HuH-7.5 (cell line): ENCODE measurements at places on chromosomes 1 and 21.

- DNase-seq: no peak
Measured at GRCh38 chr1:71339238-71339637, 258.4 kb upstream of the ZRANB2 start.

GRCh38 chr21:38716942-38717341 is 88.8 kb upstream of the ETS2 start:
- DNase-seq: no peak

- no peak for DNase-seq
Measured at GRCh38 chr1:85413169-85413568, 51.8 kb downstream of the DDAH1 start.

GRCh38 chr1:183887826-183888819 is 83.2 kb downstream of the RGL1 start:
- no peak for DNase-seq

GRCh38 chr1:239233626-239234025 is 152.7 kb upstream of the CHRM3 start:
- DNase-seq: no peak

DNA sequence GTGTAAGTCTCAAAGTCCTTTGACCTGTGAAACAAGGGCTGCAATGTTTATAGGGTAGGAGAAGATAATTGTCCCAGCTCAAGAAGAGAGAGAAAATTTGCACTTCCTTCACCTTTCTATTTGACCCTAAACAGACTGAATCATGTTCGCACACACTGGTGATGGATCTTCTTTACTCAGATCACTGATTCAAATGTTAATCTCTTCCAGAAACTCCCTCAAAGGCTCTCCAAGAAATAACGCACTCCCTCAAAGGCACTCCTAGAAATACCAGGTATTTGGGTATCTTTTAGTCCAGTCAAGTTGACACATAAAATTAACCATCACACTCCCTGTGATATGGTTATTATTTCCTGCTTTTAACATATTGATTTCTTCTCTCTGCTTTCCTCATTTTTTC is 30.5 kb upstream of the PTGS2 start:
- no peak for DNase-seq

DNA sequence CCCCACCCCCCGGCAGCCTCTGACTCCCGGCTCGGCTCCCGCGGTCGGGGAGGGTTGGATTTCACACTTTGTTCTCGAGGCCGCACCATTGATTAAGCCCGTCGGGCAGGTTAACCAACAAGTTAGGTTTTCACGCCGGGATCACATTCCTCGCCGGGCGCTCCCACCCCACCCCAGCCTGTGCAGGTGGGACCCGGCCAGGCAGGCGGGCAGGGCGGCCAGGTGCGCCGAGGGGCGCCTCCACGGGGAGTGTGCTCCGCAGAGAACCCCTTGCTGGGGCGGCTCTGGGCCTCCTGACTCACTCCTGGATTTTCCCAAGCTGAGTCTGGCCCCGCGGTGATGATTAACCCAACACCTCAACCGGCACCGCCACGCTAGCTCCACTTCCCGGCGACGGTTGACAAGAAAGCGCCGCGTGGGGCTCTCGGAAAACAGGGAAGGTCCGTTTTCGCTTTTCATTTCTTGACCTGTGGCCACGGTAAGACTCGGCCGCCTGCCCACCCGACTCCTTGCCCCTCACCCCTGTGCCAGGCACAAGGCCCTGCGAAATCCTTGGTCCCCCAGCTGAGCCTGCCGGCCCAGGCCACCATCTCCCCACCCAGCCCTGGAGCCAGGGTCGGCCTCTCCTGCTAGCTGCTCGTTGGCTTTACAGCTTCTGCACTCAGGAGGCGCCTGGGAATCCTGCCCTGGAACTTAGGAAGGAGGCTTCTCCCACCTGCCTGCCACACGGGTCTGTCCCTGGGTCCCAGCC is 8.8 kb upstream of the TTLL10 start:
- DNase-seq: peak; percentile 74

DNA sequence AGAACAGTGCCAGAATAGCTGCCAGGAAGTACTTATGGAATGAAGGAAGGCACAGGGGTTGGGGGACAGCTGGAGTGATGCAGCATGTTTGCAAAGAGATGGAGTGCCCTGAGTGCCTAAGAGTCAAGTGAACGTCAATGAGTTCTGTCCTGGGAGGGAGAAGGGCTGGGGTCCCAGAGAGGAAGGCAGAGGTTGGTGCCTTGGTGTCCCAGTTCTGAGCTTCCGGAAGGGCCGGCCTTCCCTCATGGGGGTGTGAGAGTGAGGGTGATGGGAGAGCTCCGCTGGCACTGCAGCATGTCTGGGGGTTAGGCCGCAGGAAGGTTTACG is 17.6 kb downstream of the NES start:
- no peak for DNase-seq

DNA sequence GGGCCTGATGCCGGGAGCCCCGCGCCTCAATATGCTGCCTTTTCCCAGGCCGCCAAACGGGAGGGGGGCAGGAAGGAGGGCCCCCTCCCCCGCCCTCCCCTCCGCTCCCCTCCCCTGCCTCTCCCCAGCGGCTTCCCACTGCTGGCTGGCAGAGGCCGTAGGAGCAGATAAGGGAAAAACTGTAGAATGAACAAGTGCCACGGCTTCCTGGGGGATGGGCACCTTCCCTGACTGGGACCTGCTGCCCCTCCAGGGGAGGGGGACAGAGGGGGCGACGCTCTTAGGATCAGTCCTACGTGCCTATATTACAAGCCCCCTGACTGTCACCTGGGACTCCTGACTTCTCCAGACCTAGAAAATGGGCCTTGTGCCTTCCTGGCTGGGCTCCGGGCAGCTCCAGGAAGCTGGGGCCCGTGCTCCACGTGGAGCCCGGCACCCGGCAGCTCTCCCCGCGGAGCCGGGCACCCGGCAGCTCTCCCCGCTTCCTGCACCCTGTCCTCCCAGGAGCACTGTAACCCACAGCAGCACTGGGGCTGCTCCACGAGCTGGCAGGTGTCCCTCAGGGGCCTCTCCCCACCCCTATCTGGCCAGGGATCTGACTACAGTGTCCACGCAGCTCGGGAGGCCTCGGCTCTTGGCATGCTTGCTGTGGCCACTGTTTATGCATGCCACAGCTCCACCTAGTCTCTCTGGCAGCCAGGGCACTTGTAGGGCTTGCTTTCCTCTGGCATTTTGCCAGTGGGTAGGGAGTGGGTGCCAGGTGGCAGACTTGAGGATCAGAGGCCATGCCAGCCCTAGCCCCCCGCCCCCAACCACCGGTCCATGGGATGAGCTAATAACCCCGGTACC is 674 bp upstream of the HES5 start:
- DNase-seq: no peak

- DNase-seq: no peak
Measured at GRCh38 chr1:168535536-168535935, 8.3 kb downstream of the XCL2 start.

- no peak for DNase-seq
Measured at GRCh38 chr1:24930260-24931145, at the start of gene RUNX3. Gene RUNX3, minus strand, starts transcription at chr1:24930276. Its CDS starts 408 bp downstream, at chr1:24929868.

GRCh38 chr1:205360891-205361290 is 4.2 kb upstream of the KLHDC8A start:
- no peak for DNase-seq

DNA sequence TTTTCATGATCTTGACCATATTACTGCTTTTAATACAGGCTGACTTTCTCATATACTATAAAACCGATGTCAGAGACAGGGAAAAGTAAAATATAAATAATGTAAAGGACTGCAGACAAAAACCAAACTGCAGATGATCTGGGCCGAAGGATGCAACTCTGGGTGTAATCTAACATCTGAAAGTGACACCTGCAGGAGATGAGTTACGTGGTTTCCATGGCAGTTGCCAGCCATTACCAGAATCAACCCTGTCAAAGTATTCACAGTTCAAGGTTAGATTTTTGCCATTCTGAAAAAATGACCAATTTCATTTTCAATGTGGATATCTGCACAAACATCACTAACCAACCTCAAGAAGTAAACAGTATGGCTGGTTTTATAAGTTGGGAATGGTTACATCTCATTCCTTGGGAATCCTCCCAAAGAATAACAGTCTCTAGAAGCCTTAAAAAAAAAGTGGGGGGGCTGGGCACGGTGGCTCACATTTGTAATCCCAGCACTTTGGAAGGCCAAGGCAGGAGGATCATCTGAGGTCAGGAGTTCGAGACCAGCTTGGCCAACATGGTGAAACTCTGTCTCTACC is 27.7 kb downstream of the DNAJC11 start:
- no peak for DNase-seq

DNA sequence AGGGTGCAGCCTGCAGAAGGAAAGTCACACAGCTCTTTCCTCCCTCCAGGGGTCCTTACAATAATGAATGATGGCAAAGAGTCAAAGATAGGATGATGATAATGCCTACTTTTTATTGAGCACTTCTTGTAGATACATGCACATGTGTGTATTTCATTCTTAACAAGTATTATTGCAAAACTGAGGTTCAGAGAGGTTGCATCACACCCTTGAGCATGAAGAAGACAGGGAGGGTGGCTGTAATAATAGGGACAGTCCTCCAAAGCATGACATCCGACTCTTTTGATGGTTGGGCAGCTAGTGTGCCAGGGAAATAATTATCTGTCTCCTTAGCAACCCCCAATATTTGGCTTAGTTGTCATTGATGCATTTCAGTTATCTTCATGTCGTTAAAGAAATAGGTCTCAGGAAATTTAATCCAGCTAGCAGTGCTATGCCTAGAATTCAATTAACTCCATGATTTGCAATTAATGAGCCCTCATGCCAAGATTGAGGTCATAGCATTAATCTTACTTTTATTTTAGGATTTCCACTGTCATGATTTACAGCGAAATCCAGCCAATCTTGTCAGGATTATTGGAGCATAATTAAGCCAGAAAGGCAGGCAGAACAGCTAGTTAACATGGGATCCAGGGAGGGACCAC is 35.0 kb downstream of the DNAJC6 start:
- DNase-seq: no peak

- no peak for DNase-seq
Measured at GRCh38 chr1:233293556-233294446, 1.7 kb downstream of the PCNX2 start.

DNA sequence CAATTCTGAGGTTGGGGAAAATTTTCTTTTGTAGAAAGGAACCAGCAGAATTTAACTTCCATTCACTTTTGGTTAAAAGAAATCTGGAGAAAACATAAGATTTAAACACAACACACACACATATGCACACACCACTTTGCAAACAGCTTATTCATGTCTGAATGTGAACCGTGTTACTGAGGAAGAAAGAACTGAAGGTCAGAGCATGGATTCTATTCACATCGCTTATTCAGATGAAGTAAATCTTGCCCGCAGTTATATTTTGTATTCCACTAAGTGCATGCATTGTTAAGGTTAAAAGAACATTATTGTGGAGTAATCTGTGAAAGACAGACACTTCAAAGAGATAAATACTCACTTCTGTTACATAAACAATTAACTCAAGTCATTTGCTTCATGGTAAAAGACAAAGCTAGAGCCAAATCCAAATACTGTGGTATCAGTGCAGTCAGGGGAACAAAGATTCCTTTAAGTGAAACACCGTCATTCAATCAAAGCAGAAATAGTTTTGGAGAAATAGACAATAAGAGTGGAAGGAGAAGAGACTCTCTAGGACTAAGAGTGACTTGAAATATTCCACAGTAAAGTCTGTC is 82.0 kb downstream of the LRRC53 start:
- no peak for DNase-seq

- no peak for DNase-seq
Measured at GRCh38 chr1:76162254-76162653, 87.7 kb downstream of the ST6GALNAC3 start.

GRCh38 chr1:112923234-112923958 is 32.6 kb downstream of the SLC16A1 start:
- DNase-seq: no peak

GRCh38 chr1:99665212-99665611 is 19.3 kb downstream of the PALMD start:
- DNase-seq: no peak

DNA sequence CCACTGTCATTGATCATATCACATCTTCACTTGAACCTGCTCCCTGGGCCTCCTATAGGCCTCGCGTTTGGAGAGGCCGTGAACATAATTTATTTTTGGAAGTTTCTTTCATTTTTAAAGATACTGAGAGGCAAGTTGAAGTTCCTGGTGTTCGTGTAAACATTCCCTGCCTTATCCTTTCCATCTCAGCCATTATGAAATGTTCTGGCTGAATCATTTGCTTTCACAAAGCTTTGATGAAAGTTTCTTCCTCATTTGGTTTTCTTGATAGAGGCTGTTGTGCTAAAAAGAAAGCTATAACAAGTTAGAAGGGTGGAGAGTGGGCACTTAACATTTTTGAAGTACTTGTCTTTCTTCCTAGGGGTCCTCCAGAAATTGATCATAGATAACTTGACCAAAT is 15.5 kb downstream of the CAMTA1 start:
- no peak for DNase-seq
